ENCODE measurements at places on chromosomes 3 and 15. TPM values are rescaled to one million over a fixed set of nuclear protein-coding genes. Genes with fewer than 3 reads are reported as not detected.

Gene WNT5A
- not detected for total RNA-seq

Gene OCA2
- not detected for total RNA-seq

Gene CFAP20DC
- 1.8 TPM for total RNA-seq

Gene TTLL13
- total RNA-seq = not detected

Gene IL5RA
- total RNA-seq = 0.70 TPM

Gene CHST13
- 0.31 TPM for total RNA-seq

Gene MAP2K1
- 69.2 TPM for total RNA-seq

GRCh38 chr15:52383100-52383588 lies 87.5 kb upstream of the MYO5C start:
- no peak for DNase-seq

GRCh38 chr3:52820736-52821135 lies 9.7 kb downstream of the ITIH4 start:
- DNase-seq = no peak

DNA sequence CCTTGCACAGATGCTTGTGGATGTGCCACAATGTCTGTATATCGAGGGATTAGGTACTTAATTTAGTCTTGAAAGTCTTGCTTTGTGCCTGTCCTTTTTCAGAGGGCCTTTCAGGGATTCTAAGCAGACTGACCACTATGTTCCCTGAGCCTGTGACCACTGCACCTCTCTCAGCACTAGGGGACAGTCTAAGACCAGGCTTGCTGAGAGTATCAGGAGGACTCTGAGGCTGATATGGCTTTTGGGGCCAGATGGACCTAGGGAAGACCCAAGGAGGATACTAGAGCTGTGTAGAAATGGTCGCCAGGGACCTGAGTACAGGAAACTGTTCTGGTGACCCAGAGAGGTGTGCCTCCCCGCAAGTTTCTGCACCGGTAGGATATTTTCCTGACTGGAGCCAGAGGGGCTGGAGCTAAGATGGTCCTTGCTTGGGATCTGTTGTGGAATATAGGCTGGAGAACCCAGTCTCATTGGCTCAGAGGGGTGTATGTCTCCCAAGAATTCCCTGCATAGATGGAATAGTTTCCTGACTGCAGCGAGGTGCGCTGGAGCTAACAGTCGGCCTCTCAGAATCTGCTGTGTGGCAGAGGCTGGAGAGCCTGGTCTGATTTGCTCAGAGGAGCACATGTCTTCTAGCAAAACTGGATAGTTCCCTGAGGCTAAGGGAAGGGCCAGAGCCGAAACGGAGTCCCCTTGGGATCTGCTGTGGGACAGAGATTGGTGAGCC lies 213.2 kb upstream of the DCBLD2 start:
- DNase-seq = no peak

- no peak for DNase-seq
These were observed 48.8 kb upstream of the PTX3 start for GRCh38 chr3:157387708-157388435.

- DNase-seq = no peak
These were observed 19.5 kb upstream of the ATP2B2 start for GRCh38 chr3:10524799-10525301.

DNA sequence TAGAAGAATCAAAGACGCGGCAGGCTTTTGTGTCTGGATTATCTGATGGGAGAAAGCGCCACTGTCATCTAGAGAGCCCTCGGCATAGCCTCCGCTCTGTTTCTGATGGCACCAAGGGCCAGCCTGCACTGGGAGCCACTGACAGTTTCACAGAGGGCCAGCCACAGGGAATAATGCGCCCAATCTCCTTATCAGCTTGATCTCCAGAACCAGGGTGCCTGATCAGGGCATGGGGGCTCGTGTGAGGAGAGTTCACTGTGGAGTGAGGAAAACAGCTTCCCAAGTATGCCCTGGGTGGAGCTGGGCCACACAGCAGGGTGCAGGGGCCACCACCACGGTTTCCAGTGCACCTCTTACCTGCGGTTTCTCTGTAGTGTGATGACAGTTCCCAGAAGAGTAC lies 29.8 kb upstream of the CLK3 start:
- DNase-seq = no peak

GRCh38 chr3:113340785-113341184 lies 100.5 kb downstream of the CFAP44 start:
- DNase-seq = no peak

DNA sequence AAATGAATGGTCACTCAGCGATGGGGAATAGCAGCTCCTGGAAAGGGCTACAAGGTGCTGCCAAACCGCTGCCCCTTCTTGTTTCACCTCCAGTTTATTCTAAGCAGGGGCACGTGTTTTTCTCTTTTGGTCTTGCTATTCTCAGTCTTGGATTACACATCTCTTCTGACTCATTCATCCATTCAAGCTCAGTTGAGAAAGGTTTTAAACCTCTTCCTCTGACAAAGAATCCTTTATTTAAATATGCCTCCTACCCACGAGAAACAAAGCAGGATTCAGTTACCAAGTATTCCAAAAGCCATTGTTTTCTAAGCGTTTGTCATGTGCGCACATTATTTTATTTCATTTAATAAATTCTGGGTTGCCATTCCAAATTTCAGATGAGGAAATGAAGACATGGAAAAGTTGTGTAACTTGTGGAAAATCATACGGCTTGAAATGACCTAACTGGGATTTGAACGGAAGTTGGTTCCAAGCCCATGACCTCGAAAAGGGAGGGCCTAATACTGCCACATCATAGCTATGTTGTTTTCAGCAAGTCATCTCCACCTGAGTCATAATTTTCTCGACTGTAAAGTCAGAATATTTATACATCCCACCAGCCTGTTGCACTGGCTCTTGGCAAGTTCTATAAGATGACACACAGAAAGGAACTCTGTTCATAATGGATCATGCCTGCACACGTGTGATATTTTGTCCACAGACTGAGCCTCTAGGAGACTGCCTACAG lies 292.0 kb upstream of the SLCO3A1 start:
- DNase-seq = no peak

DNA sequence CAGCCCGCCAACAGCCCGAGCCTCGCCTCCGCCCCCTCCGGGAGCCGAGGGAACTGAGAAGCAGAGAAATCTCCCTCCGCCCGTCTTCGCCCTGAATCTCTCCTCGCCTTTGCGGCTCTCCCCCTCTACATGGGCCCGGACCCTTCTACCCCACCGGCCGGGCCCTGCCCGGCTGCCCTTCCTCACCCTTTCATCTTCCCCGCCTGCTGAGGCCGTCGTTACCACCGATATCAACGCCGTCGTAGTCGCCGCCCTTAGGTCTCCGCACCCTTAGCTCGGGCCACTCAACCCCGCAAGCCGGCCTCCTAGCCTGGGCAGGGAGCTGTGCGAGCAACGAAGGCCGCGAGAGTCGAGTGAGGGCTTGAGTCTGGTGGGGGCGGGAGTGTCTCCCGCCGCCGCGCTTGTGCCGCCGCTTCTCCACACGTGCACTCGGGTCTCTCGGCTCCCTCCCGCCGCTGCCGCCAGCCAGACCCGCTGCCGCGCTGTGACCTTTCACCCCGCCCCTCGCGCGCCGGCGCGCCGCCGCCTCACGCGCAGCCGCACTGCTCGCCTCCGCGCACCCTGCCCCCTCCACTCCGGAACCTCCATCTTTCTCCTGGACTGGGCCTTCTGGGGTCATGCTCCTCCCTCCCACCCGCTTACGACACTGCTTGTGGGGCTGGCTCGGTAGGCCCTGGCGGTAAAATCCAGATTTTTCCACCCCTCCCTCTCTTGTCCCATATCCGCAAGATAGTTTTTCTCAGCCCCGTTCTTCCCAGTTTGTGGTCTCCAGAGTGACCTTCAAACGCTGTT lies at the start of gene NAA50:
Gene NAA50 (minus strand): TSS at position 494 of the 792 bp plus-strand sequence. CDS start 300 bp downstream, at position 194.
- DNase-seq = peak; percentile 92

Data from CD8-positive, alpha-beta memory T cell (primary cell).